ENCODE measurements at places on chromosomes 13 and 19.

- DNase-seq, result no peak
These were observed 23.3 kb downstream of the COMMD6 start for GRCh38 chr13:75514080-75514995.

- DNase-seq, result peak; percentile 94
These were observed 1.1 kb upstream of the SHC2 start for GRCh38 chr19:461721-462551.

GRCh38 chr13:45492538-45492937 is 27.8 kb downstream of the COG3 start:
- DNase-seq, result no peak

- no peak for DNase-seq
These were observed 1002.4 kb upstream of the PCDH9 start for GRCh38 chr13:68232351-68233130.

Data from NCI-H1417 (cell line).